ENCODE measurements at places on chromosomes 4 and X.

DNA sequence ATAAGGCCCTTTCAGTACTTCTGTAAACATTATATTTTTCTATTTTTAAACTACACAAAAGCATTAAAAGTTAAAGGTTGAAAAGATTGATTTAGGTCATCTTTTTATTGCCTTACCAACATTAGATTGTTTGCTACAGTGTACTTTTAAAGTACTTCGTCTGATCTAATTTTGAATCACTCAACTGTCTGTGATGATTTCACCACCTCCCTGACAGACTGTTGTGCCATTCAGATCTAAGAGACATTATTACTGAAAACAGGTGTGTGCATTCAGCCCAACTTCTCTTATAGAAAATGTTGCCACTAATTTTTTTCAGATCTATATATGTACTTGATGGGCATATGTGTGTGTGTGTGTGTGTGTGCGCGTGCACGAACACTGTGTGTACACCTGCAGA lies 39.3 kb downstream of the GASK1B start:
- no peak for DNase-seq

- no peak for DNase-seq
These were observed 999 bp upstream of the KLHL15 start for GRCh38 chrX:24027985-24028384.

DNA sequence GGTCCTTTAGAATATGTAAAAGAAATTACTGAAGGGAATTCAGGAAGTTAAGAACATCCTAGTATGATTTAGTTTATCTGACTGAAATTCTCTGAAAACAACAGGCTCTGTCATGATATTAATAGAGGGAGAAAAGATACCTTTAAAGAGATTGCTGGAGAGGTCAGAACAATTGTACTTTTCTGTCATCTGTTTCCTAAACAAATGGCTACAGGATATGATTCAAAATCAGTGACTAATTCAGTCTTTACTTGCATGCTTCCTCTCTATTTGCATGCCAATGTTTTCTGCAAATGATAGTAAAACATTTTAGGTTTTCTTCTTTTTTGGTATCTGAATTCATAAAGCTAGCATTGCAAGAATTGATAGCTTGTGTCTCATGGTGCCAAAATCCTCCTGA lies 616.7 kb upstream of the PCDH7 start:
- DNase-seq = no peak

- no peak for DNase-seq
These were observed 106.2 kb downstream of the SMIM20 start for GRCh38 chr4:26020083-26020668.

GRCh38 chr4:105970371-105970770 lies 75.1 kb downstream of the NPNT start:
- DNase-seq = no peak

- DNase-seq = no peak
These were observed 12.4 kb downstream of the EPGN start for GRCh38 chr4:74320559-74321118.

- DNase-seq = no peak
These were observed 58.9 kb downstream of the HTRA3 start for GRCh38 chr4:8328456-8328855.

DNA sequence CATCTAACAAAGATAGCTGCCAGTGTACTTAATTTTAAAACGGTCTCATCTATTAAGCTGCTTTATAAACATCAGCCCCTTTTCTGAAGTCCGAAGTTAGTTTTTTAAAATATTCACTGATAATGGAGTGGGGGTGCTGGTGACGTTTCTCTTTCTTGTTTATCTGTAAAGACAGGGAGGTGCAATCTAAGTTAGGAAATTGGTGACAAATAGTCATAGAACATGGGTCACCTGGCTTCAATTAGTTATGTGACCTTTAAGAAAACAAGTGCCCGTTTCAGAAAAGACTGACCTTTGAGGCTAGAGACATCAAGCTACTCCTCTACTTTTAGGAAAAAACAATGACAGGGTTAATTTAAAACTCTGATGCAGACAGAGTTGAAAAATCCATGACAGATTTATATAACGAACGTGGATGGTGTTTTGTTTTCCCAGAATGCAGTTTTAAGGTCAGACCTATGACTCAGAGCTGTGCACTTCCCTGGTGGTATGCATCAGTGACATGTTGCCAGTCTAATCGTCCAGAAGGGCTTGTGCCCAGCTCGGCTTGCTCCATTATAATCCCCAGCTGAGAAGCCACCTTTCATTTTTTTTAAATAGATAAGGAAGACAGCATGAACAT lies 38.2 kb downstream of the FHL1 start:
- no peak for DNase-seq

DNA sequence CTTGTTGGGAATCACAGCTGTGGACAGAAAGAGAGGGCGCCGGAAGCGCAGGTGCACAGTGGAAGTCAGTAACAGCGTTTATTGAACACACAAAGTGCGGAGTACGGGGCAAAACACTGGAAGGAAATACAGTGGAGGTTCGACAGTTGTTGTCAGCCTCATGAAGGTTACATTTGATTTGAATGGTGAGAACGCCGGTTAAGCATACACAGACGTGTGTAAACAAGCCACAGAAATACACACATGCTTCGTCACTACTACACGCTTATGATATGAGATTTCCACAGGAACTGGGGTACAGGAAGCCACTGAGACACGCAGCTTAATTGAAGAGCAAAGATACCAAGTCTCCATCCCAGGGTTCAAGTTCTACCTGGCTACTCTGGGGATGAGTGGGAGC lies 12.0 kb downstream of the CCKAR start:
- DNase-seq = no peak

GRCh38 chr4:129526812-129527211 lies 430.9 kb downstream of the C4orf33 start:
- no peak for DNase-seq

- no peak for DNase-seq
These were observed 53.2 kb downstream of the CPLX1 start for GRCh38 chr4:772776-773175.

DNA sequence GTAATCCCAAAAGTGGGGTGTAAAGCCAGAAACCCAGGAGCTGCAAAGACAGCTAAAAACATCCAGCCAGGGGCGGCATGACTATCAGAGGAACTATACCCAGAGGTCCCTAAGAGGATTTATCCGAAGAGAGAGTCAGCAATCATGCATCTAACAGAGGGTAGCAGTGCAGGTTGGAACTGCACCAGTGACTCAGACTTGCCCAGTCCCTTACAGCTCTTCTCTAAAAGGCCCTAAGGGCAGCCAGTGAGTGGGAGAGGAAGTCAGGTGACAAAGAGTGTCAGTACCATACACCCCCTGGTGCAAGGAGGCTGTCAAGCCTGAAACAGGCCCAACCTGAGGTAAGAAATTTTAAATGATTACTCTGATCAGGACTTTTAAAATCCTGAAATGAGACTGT lies 88.1 kb downstream of the CAMK2D start:
- DNase-seq = no peak

- no peak for DNase-seq
These were observed 157.3 kb upstream of the LDB2 start for GRCh38 chr4:17055788-17056187.

GRCh38 chr4:59973492-59973891 lies 1226.6 kb upstream of the ADGRL3 start:
- no peak for DNase-seq

DNA sequence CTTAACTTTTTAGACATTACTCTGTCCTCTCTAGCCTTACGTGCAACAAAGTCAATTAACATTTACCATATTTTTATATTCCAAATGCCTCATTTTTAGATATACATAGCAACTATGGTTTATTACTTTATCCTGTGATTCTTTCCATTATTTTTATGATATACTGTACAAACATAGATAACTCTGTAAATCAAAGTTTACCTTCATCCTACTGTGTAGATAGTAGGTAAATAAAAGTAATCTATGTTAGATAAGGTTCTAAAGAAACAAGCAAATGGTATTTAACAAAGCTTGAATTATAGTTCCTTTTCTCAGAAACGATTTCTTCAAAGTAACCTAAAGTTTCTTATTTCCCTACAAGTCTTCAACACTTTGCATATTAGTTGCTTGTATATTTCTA lies 350.0 kb downstream of the GALNTL6 start:
- no peak for DNase-seq
